ENCODE measurements at places on chromosomes 2 and 18. TPM values are rescaled to one million over a fixed set of nuclear protein-coding genes. Genes with fewer than 3 reads are reported as not detected.

The DLX2 gene
- total RNA-seq, result 0.59 TPM

The PLEKHH2 gene
- total RNA-seq, result 2.5 TPM

The SRSF7 gene
- 422 TPM for total RNA-seq

The AQP12B gene
- not detected for total RNA-seq

The NTSR2 gene
- total RNA-seq, result not detected

Data from A549 treated with Mapracorat at 1 μM for 4 hours (cell line).